ENCODE measurements at places on chromosomes 2 and 18.

DNA sequence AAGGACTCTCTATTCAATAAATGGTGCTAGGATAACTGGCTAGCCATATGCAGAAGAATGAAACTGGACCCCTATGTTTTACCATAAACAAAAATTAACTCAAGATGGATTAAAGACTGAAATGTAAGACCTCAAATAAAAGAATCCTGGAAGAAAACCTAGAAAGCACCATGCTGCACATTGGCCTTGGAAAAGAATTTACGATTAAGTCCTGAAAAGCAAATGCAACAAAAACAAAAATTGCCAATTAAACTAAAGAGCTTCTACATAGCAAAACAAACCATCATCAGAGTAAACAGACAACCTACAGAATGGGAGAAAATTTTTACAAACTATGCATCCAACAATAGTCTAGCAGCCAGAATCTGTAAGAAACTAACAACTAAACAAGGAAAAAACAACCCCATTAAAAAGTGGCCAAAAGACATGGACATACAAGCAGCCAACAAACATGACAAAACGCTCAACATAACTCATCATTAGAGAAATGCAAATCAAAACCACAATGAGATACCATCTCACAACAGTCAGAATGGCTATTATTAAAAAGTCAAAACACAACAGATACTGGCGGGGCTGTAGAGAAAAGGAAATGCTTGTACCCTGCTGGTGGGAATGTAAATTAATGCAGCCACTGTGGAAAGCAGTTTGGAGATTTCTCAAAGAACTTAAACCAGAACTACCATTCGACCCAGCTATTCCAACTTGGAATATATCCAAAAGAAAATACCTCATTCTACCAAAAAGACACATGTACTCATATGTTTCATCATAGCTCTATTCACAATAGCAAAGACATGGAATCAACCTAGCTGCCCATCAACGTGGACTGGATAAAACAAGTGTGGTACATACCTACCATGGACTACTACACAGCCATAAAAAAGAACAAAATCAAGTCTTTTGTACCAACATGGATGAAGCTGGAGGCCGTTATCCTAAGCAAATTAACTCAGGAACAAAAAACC is 30.6 kb downstream of the SEPTIN10 start:
- no peak for DNase-seq

DNA sequence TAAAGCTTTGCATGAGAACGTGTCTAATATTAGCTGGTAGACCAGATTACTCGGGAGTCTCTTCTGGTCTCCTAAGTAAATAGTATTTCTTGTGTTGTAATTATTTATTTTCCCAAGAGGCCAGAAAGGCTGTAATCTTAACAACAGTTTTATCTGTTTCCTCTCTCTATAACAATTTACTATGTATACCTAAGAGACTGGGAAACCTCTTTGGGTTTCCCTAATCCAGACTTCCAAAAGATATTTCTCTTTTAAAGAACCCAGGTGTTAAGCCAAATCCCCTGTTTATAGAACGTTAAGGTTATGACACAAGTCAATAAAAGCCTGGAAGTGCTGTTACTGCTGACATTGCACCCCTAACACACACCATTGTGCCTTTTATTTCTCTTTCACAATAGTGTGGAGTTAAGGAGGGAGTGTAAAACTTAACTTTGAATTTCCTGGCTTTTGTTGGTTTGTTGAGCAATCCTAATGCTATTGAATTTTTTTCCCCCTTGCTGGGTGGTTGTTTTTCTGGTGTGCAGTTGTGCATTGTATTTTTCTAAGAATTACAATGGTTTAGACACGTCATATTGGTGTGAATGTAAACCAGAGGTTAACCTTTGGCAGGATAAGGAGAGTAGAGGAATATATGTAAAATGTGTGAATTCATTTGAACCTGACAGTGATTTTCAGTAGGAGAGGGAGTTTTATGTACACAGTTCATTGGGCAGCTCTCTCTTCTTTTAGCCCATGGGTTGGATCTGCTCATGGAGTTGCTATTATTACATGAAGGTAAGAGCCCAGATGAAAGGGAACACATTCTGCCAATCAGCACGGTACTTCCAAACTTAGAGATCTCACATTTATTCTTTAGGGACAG is 192.8 kb downstream of the MTX2 start:
- DNase-seq: no peak

DNA sequence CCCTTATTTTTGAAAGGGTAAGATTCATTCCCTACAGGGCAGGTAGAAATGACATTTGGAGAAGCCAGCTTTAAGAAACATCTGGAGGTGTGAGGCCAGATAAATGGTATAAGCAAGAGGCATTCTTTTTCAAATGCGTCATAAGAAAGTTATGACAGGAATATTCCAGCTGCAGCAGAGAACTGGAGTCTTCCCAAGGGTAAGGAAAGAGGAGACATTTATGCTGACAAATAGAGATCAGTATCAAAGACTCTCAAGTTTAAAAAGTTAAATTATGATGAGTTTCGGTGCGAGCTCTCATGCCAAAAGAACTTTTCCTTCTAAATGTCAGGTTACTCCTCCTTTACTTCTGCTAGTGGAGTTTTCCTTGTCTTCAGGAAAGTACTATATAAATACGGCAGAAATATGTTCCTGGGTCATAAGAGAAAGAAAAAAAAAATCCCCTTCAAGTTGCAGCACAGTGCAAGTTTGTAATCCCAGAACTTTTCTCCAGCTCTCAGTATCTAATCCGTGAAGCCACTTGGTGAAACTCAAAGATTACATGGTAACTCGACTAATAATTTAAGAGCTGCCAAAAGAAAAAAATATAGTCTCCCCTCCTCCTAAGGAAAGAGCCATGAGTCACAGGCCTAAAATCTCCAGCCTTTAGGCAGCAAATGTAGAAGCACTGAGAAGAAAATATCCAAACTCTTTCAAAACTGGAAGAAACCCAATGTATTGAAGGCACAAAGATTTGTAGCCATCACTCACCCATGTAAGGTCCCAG is 428.1 kb downstream of the MEIS1 start:
- no peak for DNase-seq

DNA sequence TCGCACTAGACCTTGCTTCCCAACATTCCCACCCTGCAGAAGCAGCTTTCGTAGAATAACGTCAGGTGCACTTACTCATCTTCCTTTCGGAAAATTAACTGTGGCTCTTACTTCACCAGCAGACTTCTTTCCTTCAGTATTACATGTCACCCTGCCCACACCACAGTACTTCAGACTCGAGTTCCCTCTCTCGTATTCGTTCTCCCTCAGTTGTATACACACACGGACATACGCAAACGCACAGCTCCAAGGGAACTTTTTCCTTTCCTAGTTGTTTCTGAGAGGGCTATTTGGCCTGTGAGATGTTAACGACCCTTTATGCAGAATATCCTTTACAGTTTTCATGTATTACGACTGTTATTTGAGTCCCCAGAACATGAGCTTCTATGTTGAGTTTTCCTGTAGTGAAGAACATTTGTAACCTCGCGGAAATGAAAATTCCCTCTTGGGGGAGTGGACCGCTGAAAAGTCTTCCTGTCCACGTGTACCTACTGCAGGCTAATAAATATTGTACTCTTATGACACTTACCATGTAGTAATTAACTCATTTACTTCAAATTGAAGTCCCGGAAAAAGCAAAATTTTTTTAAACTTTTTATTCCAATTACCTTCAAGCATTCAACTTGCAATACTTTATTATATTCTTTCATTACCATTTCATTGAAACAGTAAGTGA is 908 bp downstream of the ERLEC1 start:
- DNase-seq: no peak

- DNase-seq: no peak
Observed at GRCh38 chr18:45951016-45951714, 16.0 kb downstream of the EPG5 start.

GRCh38 chr2:95031076-95031725 is 5.7 kb downstream of the MAL start:
- no peak for DNase-seq

DNA sequence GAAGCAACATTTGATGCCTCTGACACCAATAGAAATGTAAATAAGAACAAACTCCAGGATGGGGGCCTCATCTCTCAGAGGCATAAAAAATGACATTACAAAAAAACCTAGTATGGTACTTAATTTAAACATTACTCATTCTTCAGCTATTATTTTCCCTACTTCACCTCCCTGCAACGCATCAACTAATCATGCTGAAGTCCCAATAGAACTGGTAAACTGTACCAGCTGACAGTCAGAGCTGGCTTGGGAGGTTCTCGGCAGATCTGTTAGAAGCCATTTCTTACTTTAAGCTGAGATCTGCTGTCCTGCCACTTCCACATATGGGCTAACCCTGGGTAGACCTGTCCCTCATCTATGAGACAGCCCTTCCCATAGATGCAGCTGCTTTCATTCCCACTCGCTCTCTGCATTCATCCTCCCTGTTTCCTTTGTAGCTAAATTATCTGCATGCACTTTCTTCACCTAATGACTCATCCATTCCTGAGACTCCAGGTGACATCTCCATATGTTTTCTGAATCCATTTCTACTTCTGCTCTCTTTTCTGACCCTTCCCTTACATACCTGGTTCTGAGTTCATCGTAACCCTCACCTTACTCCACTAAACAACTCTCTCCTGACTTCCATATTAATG is 108.1 kb downstream of the AOX1 start:
- no peak for DNase-seq

GRCh38 chr2:50515638-50516037 is 516.3 kb downstream of the NRXN1 start:
- no peak for DNase-seq

DNA sequence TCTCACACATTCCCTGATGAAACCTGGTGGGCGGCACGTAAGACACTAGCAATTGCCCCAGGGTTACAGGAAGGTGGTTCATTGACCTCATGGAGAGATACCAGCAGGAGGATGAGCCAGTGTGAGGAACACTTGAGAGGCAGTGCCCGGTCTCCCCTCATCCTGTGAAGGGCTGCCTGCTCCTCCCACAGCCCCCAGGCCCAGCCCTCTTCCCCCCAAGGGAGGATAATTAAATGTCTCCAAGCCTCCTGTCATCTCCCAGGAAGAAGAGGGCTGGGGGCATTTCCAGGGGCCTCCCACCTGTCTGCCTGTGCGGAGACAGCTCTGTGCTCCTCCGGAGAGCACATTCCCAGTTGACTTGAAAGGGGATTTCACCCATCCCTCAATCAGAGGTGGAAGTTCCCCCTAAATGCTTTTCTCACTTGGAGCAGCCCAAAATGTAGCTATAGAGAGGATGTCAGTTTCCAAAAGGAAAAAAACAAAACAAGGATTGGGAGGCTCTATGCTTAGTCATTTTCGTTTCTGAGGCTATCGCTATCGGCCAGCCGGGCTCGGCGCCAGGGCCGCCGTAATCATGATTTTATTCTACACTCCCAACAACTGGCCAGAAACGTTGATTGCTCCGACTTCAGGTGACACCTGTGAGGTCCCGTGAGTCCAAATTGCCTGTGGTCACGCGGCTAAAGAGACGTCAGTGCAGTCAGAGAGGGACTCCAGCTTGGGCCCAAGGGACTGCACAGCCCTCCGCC is 7.1 kb downstream of the KCNF1 start:
- DNase-seq: no peak

GRCh38 chr2:85302121-85302520 is 25.7 kb downstream of the TGOLN2 start:
- no peak for DNase-seq
